Spleen (tissue), 13 donors: ENCODE measurements at places on chromosomes 13 and 19. TPM values are rescaled to one million over a fixed set of nuclear protein-coding genes. Genes with fewer than 3 reads are reported as not detected.
A peak's percentile ranks its signal among the peaks of the same experiment; 100 is the strongest.

Gene COX6B2
- 0.08 TPM for polyA plus RNA-seq

- H3K36me3 ChIP-seq: peaks cover 56% of the 10 kb centered on the region
- H3K4me3 ChIP-seq: peak overlapping the region; percentile 41
- DNase-seq: peak; percentile 87
- peaks cover 23% of the 10 kb centered on the region for H3K4me1 ChIP-seq
- H3K27ac ChIP-seq: peak overlapping the region; percentile 26
- H3K27me3 ChIP-seq: no peaks in the 10 kb centered on the region
These were observed 9.4 kb downstream of the BCL3 start for GRCh38 chr19:44757735-44758505.

DNA sequence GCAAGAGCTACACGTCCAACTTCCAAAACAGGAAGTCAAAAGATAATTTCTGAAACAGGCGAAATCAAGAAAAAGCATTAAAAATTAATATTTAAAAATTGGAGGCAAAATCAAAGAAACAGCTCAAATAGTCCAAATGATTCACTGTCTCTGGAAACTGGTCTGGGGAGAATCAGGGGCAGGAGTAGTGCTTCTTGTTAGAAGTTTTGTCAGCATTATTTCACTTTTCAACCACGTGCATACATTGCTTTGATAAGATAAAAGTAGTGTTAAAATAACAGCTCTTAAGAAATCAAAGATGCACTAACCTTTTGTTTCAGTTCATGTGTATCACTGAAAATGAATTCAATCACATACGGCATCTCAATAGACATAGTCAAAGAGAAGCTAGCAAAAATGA lies 53.8 kb downstream of the PARP4 start:
- no peak overlapping the region for H3K4me3 ChIP-seq
- DNase-seq: no peak
- peaks cover 8% of the 10 kb centered on the region for H3K36me3 ChIP-seq
- peaks cover 16% of the 10 kb centered on the region for H3K4me1 ChIP-seq
- H3K27me3 ChIP-seq: no peaks in the 10 kb centered on the region

DNA sequence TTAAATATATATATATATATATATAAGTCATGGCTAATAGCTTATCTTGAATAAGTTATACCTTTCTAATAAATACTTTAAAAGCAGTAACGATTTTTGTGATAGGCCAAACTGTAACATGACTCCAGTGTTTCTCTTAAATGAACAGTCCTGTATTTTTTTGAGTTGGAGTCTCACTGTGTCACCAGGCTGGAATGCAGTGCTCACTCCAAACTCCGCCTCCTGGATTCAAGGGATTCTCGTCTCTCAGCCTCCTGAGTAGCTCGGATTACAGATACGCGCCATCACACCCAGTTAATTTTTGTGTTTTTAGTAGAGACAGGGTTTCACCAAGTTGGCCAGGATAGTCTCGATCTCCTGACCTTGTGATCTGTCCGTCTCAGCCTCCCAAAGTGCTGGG lies 814.2 kb upstream of the SLITRK5 start:
- no peak for DNase-seq
- no peak overlapping the region for H3K27ac ChIP-seq

GRCh38 chr13:91660076-91660415 lies 261.6 kb downstream of the GPC5 start:
- H3K4me3 ChIP-seq: no peak overlapping the region
- H3K27ac ChIP-seq: no peak overlapping the region
- H3K36me3 ChIP-seq: no peaks in the 10 kb centered on the region
- DNase-seq: no peak

GRCh38 chr13:24618011-24618955 lies 61.9 kb upstream of the ATP12A start:
- no peak overlapping the region for H3K4me3 ChIP-seq
- H3K4me1 ChIP-seq: peaks cover 12% of the 10 kb centered on the region
- no peaks in the 10 kb centered on the region for H3K36me3 ChIP-seq
- DNase-seq: peak; percentile 83
- no peaks in the 10 kb centered on the region for H3K27me3 ChIP-seq
- peak overlapping the region; percentile 5 for H3K27ac ChIP-seq

DNA sequence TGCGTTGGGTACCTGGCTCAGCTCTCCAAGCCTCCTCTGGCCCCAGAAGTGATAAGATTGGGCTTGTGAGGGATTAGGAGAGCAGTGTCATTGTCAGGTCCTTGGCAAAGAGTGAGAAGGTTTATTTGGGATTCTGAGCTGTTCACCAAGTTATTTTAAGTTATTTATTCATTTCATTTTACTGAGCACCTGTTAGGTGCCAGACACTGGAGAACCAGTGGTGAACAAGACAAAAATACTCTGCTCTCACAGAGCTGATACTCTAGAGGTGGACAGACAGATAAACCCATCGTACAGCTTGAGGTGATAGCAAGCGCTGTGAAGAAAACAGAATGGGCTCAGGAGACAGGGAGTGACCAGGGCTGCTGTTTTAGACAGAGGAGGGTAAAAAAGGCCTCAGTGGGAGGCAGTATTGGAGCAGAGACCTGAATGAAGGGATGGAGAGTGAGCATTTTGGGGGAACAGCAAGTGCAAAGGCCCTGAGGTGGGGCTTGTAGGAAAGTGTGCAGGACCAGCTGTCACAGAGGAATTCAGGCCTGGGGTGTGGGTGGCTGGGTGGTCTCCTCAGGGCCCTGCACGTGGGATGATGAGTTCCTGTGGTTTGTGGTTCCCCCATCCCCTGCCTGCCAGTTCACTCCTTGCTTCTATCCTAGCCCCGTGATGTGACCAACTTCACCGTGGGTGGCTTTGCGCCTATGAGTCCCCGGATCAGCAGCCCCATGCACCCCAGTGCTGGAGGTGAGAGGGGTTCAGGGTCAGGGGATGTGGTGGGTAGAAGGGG lies 8.7 kb upstream of the TIMM50 start:
- H3K36me3 ChIP-seq: peaks cover 94% of the 10 kb centered on the region
- H3K4me3 ChIP-seq: no peak overlapping the region
- no peaks in the 10 kb centered on the region for H3K4me1 ChIP-seq
- H3K27me3 ChIP-seq: no peaks in the 10 kb centered on the region
- no peak for DNase-seq
- H3K27ac ChIP-seq: no peak overlapping the region

- peak overlapping the region; percentile 14 for H3K27ac ChIP-seq
- peaks cover 85% of the 10 kb centered on the region for H3K4me1 ChIP-seq
- no peaks in the 10 kb centered on the region for H3K27me3 ChIP-seq
- H3K4me3 ChIP-seq: no peak overlapping the region
- H3K36me3 ChIP-seq: peaks cover 11% of the 10 kb centered on the region
These were observed 17.3 kb downstream of the MKNK2 start for GRCh38 chr19:2033825-2034159.

Gene CGB2
- polyA plus RNA-seq: not detected
